ENCODE measurements at places on chromosomes 7 and 10. TPM values are rescaled to one million over a fixed set of nuclear protein-coding genes. Genes with fewer than 3 reads are reported as not detected.
A peak's percentile ranks its signal among the peaks of the same experiment; 100 is the strongest.

DNA sequence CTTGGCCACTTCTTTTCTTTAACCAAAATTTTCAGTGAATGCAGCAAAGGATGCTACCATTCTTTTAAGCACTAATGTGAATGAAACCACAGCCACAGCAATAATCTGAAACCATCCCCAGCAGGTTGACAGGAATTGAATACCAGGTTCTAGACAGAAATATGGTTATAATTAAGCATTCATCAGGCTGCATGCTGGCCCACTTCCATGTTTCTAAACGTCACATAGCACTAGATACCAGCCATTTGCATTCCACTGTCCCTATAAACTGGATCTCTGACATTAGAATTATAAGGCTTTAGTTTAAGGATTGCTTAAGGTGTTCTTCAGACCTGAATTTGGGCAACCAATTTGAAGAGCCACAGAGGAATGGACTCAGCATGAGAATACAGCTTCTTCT, 340.8 kb upstream of the KLF6 start:
- DNase-seq = no peak

DNA sequence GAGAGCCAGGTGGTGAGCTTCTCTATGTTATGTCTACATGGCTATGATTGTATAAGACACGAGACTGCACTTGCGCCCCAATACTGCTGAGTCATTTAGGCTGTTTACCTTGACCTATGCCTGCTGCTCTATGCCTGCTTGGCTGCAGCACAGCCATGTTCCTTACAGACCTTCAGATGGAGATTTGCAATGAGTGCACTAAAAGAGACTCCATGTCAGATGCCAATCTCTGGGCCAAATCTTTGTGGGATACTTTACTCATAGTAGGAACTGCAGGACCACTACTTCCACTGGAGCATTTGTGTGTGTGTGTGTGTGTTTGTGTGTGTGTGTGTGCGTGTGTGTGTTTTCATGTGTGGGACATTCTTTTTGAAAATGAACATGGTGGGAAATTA, 50.0 kb upstream of the KMT2E start:
- no peak for DNase-seq

Gene GPC2
- total RNA-seq = 63.0 TPM

DNA sequence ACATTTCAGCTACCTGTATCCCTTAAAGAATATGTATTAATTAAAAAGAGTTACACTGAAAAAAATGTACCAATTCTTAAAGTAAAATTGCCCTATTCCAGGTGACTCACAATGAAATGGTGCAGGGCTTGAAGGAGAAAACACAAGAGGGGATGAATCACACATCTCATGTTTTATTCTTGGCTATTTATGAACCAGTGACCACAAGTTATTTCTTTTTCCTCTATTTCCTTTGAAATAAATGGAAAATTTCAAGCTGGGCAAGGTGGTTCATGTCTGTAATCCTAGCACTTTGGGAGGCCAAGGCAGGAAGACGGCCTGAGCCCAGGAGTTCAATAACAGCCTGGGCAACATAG, 106.8 kb downstream of the UBE2H start:
- DNase-seq = no peak

GRCh38 chr10:119211176-119211575, 3.8 kb downstream of the GRK5 start:
- DNase-seq = no peak

Gene MYPN
- 0.05 TPM for total RNA-seq

Gene TMEM139
- 1.5 TPM for total RNA-seq

Gene IFIT1B
- not detected for total RNA-seq

Gene FAM20C
- 49.1 TPM for total RNA-seq

GRCh38 chr10:16586358-16587138, 64.9 kb upstream of the C1QL3 start:
- DNase-seq = no peak

Gene LIPF
- total RNA-seq = not detected

DNA sequence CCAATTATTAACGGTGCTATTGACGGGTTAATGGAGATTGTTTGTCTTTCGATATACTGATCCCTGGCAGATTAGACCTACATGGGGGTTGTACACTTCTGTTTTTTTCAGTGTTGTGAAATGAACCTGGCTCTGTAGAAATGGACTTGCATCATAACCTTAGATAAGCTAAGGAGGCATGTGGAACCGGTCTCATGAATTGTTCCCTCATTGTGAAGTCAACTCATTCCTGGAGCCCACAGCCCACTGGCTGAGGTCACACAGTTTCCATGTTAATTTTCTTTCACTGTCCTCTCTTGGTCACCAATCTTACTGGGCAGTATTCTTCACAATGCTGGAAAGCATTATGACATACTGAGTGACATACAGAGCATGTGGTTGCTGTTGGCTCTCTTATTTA, 202.8 kb downstream of the BMPER start:
- DNase-seq = no peak

Gene ITIH2
- 0.62 TPM for total RNA-seq

DNA sequence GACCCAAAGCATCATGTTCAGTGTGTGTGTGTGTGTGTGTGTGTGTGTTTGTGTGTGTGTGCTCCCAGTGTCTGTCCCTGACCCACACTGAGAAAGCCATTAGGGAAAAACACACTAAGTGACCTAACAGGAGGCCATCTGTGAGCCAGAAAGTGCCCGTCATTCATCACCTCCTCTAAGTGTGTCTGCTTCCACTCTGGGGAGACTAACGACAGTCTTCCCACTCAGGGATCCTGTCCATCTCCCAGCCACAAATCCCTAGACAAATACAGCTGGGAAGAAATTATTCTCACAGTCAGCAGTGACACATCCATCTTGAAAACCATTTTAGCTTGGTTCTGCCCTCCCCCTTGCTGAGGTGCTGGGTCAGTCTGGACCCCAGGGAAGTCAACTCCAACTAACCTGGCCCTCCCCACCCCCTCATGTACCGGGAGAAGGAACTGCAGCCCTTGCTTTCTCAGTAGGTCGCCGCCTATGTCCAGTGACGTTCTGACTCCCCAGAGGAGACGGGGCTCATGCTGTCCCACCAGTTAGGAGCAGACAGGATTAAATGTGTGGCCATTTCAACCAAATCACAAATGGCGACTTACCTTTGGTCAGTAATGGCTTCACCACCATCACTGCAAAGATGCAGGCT, 296.5 kb upstream of the ZNF32 start:
- DNase-seq = no peak

GRCh38 chr10:43287056-43288007, 20.5 kb upstream of the RASGEF1A start:
- no peak for DNase-seq

- no peak for DNase-seq
These were observed 1.8 kb downstream of the MMRN2 start for GRCh38 chr10:86955501-86956194.

DNA sequence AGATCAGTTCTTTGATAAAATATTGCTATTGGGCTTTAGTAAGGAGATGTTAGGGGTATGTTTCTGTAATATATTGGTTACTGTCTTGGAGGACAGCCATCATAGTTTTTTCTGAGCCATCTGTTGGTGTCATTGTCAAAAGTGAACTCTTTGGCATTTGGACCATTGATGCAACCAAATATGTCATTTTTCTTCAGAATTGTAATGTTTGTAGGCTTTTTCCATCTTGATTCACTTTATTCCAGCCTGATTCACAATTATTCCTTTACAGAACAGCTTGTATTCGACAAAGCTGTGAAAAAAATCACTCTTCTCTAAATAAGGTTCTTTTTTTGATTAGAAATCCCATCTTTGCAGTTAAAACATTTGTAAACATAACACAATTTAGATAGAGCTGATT, 37.4 kb downstream of the SMNDC1 start:
- no peak for DNase-seq

DNA sequence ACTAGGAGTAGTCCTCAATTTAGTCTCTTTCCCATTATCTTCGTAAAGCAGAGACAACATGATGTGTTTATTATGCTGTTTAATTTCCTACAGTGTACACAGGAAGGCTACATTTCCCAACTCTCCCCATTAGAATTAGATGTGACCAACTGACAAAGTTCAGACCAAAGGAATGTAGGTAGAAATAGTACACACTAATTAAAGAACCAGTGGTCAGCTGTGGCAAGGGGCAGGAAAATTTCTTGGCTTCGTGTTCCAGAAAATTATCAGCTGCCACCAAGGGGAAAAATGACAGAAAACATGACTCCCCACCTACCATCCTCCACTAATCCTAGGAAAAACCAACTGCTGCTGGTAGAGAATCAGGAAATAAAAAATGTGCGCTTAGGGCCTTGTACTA, 125.6 kb downstream of the PPP1R3A start:
- DNase-seq = no peak

DNA sequence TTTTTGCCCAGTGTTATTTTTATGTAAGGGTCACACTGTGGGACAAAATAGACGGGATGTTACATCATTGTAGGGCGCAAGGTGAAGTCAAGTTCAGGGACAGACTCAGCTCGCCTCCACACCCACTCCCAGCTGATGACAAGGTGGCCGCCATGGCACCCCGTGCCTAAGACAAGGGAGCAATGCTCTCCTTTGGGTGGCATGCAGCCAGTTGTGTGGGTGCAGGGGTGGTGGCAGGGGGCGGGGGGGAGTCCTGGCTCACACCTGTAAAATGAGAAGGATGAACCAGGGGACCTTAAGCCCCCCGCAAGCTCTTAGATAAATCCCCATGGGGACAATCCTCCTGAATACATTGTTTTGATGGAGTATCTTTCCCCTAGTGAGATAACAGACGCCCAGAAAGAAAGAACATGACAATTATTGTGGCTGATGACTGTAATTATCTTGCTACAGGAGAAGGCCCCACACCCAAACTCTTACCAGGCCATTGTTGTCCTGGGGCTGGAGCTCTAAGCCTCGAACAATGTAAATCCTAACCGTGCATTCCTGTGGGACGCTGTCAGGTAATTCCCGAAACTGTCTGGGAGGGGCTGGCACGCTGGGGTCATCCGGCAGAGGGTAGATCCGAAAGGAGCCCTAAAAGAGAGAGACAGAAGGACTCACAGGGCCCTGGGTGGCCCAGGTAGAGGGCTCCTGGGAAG, 148.7 kb downstream of the MYOF start:
- DNase-seq = peak; percentile 31

- no peak for DNase-seq
These were observed 165.5 kb upstream of the BET1 start for GRCh38 chr7:94169682-94170081.

DNA sequence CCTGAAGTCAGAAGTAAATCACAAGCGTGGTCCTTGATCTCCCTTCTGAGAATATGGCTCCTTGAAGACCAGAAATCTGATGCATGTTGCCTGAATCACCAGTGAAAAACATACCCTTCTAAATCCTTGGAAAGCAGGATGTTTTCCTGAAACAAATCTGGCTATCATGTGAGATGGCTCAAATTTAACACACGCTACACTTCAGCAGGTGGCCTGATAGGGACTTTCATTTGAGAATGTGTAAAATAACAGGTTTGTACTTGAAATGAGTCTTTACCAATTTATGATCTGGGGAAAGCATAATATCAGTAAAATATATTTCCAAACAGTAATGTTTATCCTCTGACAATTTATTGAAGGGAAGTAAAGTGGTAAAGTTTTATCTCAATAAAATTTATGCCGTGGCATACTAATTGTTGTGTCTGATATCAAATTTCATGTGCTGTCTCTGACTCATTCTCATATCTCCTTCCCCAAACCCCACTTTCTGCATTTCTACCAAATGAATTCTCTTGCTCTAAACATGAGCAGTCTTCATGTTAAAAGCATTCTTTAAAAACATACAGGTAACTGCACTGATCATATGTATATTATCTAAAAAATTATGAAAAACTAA, 17.4 kb downstream of the CYP3A4 start:
- DNase-seq = no peak

DNA sequence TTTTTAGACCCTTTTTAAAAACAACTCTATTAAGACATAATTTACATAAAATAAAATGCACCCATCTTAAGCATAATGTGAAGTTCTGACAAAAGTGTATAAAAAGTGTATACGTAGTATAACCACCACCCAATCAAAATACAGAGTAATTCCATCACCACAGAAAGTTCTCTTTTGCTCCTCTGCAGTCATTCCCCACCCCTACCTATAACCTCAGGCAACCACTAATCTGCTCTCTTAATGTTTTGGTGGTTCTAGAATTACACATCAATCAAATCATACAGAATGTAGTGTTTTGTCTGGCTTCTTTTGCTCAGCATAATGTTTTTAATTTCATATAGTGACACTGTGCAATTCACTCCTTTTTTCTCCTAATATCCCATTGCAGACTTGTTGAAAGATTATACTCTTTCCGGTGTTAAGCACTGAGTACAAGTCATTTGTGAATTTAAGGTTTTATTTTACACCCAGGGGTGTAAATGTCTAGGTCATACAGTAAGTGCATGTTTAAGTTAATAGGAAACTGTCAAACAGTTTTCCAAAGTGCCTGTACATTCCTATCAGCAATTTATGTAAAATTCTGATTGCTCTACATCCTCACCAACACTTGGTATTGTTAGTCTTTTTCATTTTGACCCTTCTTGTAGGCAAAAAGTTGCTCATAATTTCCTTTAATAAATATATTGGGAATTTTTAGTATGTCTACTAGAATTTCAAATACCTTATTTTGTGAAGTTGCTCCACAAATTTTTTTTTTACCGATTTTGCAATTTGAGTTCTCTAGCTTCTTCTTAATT, 86.3 kb downstream of the ZFAND4 start:
- no peak for DNase-seq

Data from WTC11 (cell line).